Stimulated activated memory B cell treated with anti-CD40 and anti-IgM and Interleukin-4, amounts not matched to agents 10 μg/mL and 1 μg/mL and 100 μg/mL, for 72 hours (primary cell): ENCODE measurements at places on chromosomes 5 and 9.

DNA sequence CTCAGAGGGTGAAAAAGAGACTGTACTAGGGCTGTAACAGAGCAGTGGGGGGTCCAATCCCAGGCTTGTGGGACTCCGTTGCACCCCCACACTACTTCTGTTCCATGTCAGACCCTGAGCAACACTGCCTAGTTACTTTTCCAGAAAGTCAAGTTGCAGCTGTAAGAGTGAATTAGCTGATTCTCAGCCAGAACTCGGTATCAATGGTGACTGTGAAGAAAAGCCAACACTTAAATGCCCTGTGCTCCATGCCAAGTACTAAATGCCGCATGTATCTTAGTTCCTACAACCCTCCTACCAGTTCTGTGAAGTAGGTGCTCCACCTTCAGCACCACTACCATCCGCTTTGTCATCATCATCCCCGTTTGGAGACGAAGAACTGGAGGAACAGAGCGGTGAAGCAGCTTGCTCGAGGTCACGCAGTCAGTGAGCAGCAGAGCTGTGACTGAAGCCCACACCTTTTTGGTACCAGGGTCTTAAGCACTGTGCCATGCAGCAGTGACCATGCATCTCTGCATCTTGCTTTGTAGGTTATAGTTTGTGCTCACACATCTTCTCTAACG lies 64.3 kb downstream of the NSG2 start:
- ATAC-seq, result no peak

GRCh38 chr5:54421976-54422375 lies 33.5 kb upstream of the HSPB3 start:
- ATAC-seq, result no peak

- ATAC-seq, result no peak
Observed at GRCh38 chr5:125151150-125151900, 404.9 kb upstream of the ZNF608 start.

DNA sequence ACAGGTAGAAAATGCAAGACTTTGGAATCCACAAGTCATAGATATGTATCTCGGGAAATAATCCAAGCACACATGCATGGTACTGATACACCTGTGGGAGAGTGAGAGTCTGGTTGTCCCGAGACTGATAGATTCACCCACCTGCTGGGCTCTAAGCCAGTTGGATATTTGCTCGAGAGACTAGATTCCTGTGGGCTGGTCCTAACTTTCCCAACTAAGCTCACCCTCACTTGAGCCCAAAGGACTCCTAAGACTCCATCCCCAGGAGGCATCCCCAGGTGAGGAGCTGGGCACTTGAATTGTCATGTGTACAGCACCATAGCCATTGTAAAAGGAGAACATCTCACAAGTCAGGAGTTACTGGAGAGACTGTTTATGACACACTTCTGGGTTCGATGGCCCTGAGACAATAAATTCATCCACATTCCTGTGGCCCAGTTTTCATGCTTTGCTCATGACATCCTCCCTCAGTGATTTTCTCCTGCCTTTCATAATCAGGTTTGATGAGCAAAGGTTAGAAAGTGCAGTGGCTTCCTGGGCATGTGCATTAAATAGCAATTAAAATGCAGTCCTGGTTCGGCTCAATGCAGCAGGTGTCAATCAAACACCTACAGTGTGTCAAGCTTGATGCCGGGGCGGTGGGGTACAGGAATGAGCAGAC lies 18.1 kb downstream of the SLC1A1 start:
- no peak for ATAC-seq

GRCh38 chr5:9903801-9904200 lies 273.6 kb upstream of the TAS2R1 start:
- no peak for ATAC-seq
